Peyer's patch (tissue), 4 donors: ENCODE measurements at places on chromosomes 3 and 15.

DNA sequence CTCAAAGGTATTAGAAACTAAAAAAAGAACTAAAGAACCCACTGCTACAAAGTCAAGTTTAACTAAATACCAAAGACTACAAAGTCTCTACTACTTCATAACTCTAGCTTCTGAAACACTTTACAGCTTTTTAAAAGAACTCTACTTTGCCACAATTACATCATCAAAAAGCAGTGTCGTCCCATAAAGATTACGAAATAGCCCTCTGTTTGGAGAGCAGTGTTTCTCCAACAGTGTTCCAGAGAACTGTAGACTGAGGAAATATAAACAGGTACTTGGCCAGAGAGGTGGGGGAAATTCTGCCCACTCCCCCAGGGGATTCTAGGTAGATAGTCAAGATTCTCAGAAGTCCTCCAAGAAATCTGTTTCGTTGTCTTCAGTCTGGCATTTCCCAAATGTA is 225.6 kb downstream of the PDZRN3 start:
- DNase-seq = no peak

DNA sequence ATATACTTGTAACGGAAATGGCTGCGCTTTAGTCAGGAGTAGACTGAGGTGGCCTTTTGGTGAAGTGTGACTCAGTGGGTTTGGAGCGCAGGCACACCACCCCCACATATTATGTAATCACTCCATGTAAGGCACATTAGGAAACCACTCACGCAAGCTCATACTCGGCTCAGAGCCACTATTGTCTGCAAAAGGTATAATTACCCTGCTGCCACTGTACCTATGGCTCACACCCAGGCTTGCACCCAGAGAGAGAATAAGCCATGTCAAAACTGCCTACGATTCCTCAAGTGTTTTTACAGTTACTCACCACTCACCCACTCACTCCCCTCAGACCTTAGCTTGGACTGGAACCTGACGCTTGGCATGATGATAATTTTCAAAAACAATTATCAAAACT is 611.9 kb upstream of the CCDC54 start:
- DNase-seq = no peak

DNA sequence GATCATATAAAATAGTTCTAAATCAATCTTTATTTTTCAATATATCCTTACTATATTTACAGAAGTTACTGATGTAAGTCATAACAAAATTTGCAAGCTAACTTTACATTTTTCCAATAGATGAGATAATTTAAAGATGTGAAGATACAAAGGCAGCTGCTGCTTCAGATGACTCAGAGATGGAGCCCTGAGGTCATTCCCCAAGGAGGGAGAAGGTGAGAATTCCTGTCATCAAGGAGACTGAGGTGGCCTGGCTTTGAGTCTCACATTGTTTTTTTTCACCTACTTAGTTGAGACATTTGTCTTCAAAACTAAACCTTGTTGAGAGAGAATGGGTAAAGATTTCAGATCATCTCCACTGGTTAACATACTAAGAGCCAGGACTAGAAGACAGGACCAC is 3.9 kb upstream of the SAMD7 start:
- DNase-seq = no peak

GRCh38 chr3:86381247-86381646 is 609.7 kb downstream of the VGLL3 start:
- no peak for DNase-seq

DNA sequence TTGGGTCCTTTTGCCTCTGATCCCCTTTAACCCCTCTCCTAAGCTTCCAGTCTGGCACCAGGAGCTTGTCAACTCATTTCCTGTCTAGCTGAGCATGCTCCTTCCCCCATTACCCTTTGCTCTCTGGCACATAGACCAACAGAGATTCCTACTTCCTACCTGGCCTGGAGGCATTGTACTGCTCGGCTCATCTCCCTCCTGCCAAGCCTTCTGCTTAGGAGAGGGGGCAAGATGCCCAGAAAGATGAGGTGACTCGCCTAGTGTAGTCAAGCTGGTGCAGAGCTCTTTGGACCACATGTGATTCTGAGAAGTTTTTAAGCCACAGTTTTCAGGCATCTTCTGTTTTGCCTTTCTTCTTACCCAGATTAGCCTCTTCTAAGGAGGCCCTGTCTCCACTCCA is 95.4 kb downstream of the ZNF621 start:
- DNase-seq = no peak

- no peak for DNase-seq
Measured at GRCh38 chr3:107366766-107367165, 10.5 kb upstream of the CCDC54 start.

DNA sequence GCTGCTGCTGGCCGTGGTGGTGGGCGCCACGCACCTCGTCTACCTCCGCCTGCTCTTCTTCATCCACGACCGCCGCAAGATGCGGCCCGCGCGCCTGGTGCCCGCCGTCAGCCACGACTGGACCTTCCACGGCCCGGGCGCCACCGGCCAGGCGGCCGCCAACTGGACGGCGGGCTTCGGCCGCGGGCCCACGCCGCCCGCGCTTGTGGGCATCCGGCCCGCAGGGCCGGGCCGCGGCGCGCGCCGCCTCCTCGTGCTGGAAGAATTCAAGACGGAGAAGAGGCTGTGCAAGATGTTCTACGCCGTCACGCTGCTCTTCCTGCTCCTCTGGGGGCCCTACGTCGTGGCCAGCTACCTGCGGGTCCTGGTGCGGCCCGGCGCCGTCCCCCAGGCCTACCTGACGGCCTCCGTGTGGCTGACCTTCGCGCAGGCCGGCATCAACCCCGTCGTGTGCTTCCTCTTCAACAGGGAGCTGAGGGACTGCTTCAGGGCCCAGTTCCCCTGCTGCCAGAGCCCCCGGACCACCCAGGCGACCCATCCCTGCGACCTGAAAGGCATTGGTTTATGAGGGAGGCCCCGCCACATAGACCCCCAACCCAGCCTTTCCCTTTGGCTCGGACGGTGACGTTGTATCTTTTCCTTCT is 1.1 kb downstream of the GPR27 start:
- DNase-seq = no peak

DNA sequence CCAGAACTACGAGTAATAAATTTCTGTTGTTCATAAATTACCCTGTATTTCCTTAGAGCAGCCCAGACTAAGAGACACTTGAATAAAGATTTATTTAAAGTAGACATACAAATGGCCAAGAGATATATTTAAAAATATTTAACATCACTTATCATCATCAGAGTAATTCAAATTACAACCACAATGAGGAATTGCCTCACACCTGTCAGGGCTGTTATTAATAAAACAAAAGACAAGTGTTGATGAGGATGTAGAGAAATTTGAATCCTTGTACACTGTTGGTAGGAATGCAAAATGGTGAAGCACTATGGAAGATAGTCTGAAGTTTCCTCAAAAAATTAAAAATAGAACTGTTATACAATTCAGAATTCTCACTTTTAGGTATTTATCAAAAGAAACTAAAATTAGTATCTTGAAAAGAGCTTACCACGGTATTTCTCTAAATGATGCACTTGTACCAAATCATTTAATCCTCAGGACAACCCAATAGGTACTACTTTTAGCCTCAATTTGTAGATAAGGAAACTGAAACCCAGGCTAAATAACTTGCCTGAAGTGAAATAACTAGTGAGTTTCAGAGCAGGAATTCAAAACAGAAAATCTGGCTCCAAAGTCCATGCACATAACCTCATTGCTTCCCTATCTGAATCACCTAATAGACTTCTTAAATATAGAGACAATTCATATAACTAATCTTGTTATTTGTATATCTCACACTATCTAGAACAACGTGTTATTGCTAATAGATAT is 69.4 kb downstream of the ZBTB20 start:
- no peak for DNase-seq

GRCh38 chr15:49185473-49185872 is 15.4 kb downstream of the GALK2 start:
- no peak for DNase-seq

GRCh38 chr3:99315896-99316295 is 322.5 kb upstream of the COL8A1 start:
- DNase-seq = no peak
